ENCODE measurements at places on chromosomes 16 and 17.

DNA sequence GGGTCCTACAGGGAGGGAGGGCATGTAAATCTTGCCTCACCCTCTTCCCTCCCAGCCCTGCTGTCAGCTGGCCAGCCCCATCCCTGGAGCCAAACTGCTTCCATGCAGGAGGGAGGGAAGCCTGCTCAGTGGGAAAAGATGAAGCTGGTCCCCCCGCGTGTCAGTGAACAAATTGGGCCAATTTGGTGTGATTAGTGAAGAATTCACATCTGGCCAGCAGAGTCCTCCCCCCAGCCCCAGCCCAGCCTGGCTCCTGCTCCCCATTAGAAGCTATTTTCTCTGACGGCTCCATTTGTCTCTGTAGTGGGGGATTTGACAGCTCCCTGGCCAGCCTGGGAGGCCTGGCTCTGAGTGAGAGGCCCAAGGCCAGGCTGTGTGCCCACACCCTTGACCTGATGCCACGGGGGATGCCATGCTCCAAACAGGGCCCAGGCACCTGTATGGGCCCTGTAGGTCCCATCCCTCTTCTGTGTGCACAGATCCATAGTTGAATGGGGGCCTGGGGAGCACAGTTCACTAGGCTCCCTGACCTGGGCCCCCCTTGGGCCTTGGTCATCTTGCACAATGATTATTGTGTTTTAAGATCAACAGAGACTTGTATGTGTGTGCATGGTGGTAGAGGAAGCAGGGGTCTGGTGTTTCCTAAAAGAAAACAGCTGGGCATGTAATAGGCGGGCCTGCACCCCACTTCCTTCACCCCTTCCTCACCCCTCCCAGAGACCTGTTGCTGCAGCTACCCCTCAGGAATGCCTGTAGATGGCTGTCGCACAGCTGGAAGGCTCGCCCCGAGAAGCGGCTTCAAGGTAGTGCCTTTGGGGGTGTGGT lies 50.7 kb upstream of the TAC4 start:
- DNase-seq: no peak

DNA sequence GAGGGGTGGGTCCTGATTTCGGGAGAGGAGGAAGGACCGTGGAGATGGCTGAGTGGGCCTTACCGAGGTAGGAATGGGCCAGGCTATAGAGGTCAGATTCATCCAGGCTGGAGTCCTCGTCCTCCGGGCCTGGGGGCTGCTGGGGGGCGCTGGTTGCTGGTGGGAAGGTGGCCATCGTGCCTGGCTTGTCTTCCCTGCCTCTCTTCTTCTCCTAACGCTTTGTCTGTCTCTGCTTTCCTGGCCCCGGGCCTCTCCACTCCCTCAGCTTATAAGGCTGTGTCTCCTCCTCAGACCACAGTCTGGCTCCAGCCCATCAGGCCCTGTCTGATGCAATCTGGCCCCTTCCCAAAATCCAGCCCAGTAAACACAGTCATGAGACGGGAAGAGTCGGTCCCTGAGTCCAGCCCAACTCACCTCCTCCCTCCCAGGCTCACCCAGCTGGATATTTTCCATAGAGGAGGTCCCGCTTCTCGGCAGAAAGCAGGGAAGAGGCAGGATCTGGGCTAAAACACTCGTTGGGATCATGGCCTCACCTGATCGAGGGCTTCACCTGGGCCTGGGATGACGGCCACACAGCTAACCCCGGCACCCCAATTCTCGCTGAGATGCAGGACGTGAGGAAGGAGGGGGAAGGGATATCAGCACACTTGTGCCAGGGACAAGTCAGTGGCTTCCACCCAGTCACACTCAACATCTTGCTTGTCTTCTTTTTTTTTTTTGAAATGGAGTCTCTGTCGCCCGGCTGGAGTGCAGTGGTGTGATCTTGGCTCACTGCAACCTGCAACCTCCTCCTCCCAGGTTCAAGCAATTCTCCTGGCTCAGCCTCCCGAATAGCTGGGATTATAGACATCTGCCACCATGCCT lies at the start of gene NUPR1:
Gene NUPR1, minus strand, starts transcription at position 242 of the 864 bp plus-strand sequence. Its CDS starts 67 bp downstream, at position 175.
- DNase-seq: no peak

GRCh38 chr16:76428858-76429257 lies 151.7 kb downstream of the CNTNAP4 start:
- no peak for DNase-seq

DNA sequence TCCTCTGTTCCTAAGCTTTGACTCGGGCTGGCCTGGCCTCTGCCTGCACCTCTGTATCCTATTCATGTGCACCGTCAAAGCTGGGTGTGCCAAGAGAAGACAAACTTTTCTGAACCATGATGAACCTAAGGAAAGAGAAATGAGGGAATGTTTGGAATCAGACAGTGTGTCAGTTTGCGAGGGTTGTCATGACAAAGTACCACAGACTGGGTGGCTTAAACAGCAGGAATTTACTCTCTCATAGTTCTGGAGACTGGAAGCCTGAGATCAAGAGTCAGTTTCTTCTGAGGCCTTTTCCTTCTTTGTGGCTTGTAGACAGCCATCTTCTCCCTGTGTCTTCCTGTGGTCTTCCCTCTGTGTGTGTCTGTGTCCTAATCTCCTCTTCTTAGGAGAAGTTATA lies 129.0 kb downstream of the KATNIP start:
- no peak for DNase-seq

GRCh38 chr17:63689479-63689878 lies 10.4 kb downstream of the LIMD2 start:
- no peak for DNase-seq

GRCh38 chr17:17679748-17680147 lies 1.5 kb upstream of the RAI1 start:
- no peak for DNase-seq

GRCh38 chr17:62718429-62718828 lies 89.7 kb downstream of the MARCHF10 start:
- no peak for DNase-seq

DNA sequence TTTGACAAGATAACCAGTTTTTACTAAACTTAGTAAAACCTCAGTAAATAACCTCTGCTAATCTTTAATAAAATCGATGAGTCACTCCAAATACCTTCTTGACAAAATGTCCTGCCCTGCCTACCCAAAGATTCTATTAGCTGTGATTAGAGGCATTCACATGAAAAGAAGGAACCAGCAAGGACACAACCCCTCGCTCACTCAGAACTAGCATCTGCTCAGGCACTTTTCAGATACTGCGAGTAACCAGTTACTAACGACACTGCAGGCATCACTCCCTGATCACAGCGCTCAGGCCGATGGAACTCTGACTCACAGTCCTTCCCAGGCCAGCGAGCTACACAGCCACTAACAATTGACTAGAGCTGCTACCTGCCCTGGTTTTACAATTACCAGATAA lies 24.3 kb downstream of the PELP1 start:
- no peak for DNase-seq

- DNase-seq: no peak
Measured at GRCh38 chr16:20137194-20137593, 63.5 kb upstream of the GPR139 start.

GRCh38 chr17:79948406-79948944 lies 87.2 kb downstream of the TBC1D16 start:
- DNase-seq: no peak

DNA sequence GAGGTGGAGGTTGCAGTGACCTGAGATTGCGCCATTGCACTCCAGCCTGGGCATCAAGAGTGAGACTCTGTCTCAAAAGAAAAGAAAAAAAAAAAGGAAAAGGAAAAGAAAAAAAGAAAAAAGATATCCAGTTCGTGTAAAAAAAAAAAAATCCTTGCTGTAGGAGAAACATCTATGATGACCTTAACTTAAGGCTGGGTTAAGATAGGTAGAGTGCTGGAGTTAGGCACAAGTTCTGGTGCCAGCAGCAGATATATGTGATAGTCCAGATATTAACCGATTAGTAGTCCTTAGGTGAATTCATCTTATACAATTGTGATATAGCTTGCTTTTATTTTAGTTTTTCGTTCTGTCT lies 17.2 kb downstream of the PSMD11 start:
- DNase-seq: no peak

DNA sequence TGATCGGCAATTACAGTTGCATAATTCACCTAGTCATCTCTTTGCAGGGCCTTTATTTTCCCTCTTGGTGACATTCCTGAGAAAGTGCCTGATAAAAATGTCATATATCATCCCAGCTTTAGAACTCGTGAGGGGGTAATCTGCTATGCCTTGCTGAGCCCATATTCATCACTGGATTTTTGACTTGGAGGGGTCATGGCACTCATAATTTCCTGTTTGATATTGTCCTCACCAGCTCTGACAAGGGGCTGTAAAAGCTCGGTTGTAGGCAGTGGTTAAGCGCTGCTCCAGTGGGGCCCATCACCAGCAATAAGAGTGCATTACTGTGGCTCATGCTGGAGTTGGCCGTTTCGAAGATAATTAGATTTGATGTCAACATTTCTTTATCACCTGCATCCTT lies 227.3 kb downstream of the IRX3 start:
- no peak for DNase-seq

DNA sequence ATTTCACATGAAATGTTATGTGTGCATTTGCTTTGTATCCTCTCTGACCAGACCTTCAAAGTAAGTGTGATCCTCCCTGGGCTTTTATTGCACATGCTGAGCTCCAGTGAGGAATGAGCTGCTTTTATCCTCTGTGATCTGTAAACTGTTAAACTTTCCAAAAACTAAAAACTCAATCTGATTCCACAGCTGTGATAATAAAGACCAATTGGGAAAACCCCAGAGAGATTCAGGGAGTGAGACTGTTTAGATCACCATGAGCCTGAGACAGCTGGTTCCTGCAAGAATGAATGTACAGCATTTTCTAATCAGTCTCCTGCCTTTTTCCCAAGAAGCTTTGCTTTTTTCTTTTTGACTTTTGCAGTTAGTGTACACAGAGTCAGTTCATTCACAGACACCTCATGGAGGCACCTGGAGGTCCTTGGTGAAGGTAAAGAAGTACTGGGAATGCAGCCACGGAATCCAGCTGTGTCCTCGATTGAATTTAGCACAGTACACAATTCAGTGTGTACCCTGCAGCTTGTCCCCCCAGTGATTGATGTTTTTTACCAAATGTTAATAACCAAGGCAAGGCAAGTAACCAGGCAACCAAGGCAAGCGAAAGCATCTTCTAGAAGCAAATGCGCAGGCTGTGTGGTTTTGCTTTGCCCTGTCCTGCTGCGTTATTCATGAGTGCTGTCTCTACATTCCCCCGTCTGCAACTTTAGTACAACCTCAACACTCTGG lies 182.6 kb downstream of the LGALS9B start:
- DNase-seq: no peak

- DNase-seq: no peak
Measured at GRCh38 chr16:67400901-67401300, 7.6 kb upstream of the TPPP3 start.

DNA sequence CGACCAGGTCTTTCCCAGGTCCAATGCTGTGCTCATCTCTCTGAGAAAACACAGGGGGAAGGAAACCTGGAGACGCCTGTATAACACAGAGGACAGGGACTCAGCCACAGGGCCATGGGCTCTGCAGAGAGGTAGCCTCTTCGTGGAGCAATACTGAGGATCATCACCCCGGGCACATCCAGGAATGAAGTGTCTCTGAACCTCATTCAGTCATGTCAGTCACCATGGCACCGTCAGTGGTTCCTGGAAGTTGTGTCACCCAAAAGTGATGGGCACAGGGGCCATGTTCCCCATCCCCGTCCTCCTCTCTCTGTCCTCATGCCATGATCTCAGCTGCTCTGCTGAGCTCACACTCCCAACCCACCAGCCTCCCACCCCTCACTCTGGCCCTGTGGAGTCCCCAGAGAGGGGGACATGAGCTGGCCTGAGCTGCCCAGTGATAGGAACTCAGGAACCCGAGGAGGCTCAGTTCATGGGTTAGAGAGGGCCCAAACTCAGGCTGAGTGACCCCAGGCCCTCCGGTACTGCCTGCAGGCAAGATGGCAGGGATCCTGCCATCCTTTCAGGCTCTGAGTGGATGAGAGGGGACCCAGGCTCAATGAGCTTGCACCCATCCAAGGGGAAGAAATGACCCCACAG lies 53.4 kb downstream of the PITPNM3 start:
- DNase-seq: no peak

- no peak for DNase-seq
Measured at GRCh38 chr17:80613732-80614071, 69.1 kb downstream of the RPTOR start.
